D341Med (cell line): ENCODE measurements at places on chromosomes 12 and 14.

DNA sequence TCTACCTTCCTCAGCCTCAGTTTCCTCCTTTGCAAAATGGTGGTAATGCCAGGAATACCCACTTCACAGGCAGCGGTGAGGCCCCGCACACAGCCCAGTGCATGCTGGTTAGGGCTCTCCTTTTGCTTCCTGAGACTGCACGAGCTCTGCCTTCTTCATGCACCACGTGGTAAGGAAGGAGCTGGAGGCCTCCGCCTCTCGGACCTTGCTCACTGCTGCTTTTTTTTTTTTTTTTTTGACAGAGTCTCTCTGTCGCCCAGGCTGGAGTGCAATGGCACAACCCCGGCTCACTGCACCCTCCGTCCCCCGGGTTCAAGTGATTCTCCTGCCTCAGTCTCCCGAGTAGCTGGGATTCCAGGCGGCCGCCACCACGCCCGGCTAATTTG lies 18.1 kb downstream of the TAMALIN start:
- DNase-seq = no peak

GRCh38 chr14:59020382-59020781 lies 168.1 kb upstream of the DAAM1 start:
- DNase-seq = peak; percentile 37

DNA sequence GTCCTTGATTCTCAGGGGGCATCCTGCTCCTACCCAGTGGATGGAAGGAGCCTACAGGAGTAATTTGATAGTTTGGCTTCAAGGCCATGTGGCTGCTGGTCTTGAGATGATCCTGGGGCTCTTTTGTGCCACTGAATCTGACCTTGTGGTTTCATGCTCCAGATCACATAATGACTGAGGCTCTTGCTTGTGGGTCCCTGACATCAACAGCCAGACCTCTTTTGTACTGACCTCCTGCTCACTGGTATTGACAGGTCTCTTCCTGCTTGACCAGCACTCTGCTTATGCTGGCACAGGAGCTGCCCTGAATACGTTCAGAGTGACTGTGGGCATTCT lies 23.2 kb upstream of the JPH4 start:
- DNase-seq = no peak

DNA sequence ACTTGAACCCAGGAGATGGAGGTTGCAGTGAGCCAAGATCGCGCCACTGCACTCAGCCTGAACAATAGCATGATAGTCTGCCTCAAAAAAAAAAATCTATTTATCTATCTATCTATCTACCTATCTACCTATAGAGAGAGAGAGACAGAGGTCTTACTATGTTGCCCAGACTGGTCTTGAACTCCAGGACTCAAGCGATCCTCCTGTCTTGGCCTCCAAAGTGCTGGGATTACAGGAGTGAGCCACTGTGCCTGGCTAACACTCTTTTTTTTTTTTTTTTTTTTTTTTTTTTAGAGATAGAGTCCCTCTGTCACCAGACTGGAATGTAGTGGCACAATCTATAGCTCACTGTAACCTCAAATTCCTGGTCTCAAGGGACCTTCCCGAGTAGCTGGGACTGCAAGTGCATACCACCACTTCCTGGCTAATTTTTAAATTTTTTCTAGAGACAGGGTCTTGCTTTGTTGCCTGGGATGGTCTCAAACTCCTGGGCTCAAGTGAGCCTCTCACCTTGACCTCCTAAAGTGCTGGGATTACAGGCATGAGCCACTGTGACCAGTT lies 1.9 kb downstream of the FAM186A start:
- no peak for DNase-seq

DNA sequence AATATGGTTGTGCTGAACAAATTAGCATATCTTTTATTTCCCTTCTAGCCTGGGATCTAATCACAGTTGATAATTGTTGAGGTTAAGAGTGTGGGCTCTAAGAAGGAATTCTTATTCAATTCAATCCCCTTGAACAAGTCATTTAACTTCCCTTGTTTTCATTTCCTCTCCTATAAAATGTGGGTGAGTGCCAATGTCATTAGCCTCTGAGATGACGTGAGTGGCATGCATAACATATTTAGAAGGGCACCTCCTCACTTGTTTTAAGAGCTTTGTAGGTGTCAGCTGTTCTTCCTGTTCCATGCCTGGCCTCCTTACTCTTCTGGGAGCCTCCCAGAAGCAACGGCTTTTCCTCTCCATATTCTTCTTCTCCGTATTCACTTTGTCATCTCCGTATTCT lies 155.4 kb upstream of the NEDD1 start:
- DNase-seq = no peak

GRCh38 chr12:54360717-54361456 lies 3.4 kb downstream of the GPR84 start:
- DNase-seq = peak; percentile 73

- no peak for DNase-seq
Observed at GRCh38 chr12:104285740-104286515, 17.6 kb upstream of the EID3 start.

DNA sequence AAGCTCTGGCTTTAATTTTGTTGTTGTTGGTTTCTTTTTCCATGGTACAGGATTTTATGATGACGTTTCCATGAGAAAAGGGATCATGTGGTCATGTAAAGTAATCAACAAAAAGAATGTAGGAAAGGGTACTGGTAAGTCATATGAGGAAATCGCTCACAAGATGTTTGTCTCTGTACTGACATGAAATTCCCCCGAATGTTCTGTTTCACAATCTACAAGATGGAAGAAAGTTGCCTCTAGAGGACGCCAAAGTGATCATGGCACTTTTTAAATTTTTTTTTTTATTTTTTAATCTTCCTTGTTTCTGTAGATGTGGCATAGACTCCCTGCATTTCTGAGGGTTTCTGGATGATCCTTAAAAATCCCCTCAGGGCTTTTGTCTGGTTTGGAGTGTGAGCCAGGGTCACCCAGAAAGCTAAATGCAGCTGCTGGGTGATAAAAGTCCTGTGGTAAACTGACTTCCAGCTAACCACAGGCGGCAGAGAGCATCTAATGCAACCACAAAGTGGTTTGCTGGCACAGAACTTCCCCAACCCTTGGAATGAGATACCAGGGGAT lies 393.5 kb downstream of the CCDC91 start:
- DNase-seq = no peak

DNA sequence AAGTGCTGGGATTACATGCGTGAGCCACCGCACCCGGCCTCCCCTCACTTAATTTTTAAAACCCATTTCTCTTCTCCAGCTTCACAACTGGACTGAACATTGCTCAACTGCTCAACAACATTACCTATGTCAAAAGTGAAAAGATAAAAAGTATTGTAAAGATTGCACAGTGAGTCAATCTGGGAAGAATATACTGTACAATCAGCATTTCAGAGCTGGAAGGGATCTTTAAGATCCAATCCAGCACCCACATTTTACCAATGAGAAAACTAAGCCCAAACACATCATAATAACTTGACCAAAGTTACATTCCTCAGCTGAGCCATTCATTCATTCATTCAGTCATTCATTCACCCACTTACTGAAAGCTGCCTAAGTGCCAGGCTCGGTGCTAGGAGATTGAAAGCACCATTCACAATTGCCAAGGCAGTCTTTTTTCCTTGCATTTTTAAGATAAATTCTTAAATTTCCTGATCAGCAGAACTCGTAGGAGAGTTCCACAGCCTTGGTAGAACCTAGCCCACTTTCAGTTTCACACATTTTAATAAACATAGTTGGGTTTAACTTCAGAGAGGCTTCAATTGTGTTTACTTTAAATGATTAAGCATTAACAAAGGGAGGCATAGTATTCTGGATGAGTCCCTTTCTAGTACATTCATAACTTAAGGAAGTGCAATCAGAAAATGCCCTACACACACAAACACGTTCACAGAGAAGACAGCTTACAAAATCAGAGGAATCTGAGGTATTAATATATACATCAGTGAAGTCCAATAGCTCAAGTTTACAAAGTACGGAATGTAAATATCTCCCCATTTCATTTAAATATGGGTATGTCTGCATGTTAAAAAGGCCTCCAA lies 3.0 kb downstream of the GALNT4 start:
- no peak for DNase-seq

DNA sequence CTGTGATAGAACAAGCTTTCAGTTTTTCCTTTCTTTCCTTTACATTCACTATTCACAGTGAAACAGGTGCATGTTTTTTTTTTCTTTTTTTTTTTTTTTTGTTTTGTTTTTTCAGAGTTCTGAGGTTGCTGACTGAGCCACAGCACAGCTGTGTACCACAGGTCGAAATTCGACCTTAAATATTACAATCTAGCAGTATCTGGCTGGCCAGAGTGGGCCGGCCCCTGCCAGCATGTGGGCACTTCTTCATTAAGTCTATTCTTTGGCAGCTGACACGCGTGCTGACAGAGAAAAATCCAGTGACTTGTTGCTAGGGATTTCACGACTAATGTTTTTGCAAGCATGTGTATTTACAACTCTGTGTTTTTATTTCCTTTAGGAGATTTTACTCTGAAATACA lies 33.9 kb downstream of the FBXO33 start:
- DNase-seq = no peak

GRCh38 chr12:72077111-72077820 lies 138.6 kb downstream of the TPH2 start:
- DNase-seq = no peak

DNA sequence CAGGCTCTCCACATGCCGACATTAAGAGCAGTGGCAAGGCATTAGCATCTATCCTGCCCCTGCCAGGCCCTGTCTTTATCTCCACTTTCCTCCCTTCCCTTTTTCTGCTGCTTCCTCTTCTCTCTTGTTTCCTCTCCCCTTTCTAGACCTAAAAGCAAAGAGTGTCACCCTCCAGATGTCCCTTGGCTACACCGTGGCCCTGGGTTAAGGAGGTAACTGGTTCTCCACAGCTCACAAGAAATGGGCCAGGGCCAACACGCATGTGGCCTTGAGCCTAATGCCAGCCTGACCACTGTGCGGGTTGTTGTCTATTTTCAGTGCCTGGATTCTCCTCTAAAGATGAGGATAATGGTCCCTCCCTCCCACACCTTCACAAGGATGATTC lies 41.7 kb upstream of the DDX11 start:
- no peak for DNase-seq

- DNase-seq = peak; percentile 85
Observed at GRCh38 chr12:65121049-65121955, at the start of gene WIF1. TSS of gene WIF1 (minus strand) at chr12:65121305. CDS start at chr12:65121191, 114 bp downstream.

GRCh38 chr12:81143057-81143456 lies 65.2 kb downstream of the ACSS3 start:
- no peak for DNase-seq

DNA sequence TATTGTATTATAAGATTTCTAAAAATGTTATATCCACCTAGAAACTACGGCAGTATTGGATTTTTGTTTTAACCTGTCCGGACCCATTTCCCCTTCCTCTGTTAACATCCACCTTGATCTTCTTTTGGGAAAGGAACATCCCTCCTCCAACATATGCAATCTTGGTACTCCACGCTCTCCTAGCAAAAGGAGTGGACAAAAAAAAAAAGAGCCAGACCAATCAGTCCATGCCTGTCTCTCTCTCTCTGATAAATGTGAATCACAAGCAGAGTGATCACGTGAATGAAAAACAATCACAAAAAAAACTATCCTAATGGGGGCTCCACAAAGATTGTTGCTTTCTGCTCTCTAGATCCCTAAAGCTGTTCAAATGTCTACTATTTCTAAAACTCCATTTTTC lies 27.1 kb downstream of the OSBPL8 start:
- no peak for DNase-seq

GRCh38 chr14:61211476-61212255 lies 69.5 kb downstream of the TMEM30B start:
- no peak for DNase-seq

GRCh38 chr12:9883175-9883574 lies 1.9 kb downstream of the KLRF2 start:
- DNase-seq = no peak

DNA sequence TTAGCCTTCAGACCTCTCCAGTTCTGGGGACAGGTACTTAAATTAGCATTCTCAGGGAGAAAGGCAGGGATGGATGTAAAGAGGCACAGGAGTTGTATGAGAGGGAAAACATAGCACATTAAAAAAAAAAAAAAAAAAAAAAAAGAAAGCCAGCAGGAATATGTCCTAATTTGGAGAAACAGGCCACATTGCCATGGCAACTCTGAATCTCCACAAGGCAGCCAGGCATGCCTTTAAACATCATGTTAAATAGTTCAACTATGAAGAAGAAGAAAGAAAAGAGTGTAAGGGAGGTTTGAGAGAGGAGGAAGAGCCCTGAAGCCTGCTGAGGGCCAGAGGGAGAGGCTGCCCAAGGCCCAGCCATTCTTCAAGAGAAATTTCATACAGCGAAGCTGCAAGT lies 145.8 kb downstream of the GRIN2B start:
- no peak for DNase-seq

- no peak for DNase-seq
Observed at GRCh38 chr12:110279566-110280375, 1.3 kb upstream of the ATP2A2 start.

DNA sequence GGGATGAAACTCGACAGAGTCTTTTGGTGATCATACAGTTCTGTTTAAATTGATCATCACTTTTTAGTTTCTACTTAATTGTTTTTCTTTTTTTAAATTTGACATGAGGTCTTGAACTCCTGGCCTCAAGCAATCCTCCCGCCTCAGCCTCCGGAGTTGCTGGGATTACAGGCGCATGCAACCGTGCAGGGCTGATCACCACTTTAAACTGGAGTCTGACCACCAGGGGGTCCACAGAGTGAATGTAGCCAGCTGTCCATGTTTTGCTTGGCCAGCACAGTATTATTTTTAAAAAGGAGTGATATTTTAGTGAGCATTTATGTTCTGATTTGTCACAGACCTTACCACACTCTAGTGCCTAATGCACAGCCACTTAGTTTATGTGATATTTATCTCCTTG lies 10.7 kb downstream of the DAAM1 start:
- no peak for DNase-seq

DNA sequence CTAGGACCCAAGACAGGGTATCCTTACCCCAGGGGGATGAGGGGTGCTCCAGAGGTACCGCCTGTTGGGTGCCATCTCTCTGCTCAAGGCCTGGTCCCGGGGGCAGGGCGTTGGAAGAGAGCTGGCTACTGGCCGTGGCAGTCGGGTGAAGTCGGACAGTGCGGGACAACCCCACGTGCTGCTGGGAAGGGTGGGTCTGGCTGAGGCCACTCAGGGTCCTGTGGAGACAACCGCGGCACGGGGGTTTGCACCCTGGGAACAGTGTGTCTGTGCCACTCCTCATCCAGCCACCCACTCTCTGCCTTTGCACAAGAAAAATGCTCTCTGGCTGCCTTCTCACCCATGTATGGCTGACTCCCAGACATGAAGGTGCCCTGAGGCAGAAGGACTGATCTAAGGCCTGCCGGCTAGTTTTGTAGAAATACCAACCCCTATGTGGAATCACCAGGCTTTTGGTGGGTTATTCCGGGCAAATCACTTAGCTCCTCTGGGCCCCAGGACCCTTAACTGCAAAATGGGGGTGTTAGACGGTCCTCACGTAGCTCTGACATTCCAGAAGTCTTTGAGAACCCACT lies 56.5 kb downstream of the LTBP2 start:
- DNase-seq = no peak

GRCh38 chr14:53591816-53592215 lies 364.8 kb downstream of the BMP4 start:
- no peak for DNase-seq
